ENCODE measurements at places on chromosomes 4 and X.

DNA sequence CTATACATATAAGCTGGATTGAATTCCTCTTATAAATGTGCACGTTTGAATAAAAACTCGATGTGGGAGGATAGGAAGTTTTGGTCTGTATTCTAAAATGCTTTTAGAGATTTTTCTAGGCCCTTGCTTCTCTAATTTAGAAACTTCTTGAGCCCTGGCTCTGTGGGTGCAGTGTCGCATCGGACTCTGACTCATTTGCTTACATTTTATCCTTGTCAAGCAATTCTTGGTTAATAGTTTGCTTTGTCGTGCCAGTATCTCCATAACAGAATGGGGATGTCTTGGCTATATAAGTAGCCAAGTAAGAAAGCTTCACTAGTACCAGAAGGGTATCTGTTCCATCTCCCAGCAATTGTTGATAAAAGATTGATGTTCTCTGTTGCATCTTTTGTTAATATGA, 10.7 kb downstream of the SGMS2 start:
- DNase-seq = no peak

DNA sequence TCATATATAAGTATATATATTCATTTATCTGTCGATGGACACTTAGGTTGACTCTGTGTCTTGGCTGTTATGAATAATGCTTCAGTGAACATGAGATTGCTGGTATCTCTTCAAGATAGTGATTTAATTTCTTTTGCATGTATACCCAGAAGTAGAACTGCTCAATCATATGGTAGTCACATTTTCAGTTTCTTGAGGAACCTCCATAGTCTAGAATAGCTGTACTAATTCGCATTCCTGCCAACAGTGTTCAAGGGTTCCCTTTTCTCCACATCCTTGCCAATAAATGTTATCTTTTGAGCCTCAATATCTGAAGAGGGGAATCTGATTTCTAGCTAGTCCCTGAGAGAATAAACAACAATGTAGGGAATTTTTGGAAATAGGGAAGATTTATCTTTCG, 32.4 kb upstream of the CCNG2 start:
- no peak for DNase-seq

- no peak for DNase-seq
Measured at GRCh38 chrX:110086916-110087484, 84.1 kb downstream of the TMEM164 start.

GRCh38 chr4:3880615-3881120, 114.5 kb downstream of the ADRA2C start:
- DNase-seq = peak; percentile 78

DNA sequence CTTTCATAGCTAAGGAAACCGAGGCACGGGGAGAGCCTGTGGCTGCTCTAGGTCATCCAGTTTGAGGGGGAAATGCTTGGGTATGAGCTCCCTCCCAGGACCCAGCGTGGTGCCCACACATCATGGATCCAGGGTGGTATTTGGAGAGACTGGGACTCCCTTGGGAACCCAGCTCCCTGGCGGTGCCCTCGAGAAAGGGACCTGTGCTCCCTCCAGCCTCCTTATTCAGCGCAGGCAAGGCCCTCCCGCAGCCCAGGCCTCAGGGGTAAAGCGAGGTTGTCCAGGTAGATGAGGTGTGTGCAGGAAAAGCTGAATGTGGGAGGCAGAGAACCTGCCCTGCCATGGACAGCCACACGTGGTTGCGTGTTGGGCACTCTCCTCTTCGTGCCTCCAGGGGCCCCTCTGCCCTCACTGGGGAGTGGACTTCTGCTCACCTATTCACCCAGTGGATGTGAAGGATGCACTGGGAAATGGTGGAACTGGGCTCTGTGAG, 53.8 kb upstream of the GPR78 start:
- DNase-seq = no peak

DNA sequence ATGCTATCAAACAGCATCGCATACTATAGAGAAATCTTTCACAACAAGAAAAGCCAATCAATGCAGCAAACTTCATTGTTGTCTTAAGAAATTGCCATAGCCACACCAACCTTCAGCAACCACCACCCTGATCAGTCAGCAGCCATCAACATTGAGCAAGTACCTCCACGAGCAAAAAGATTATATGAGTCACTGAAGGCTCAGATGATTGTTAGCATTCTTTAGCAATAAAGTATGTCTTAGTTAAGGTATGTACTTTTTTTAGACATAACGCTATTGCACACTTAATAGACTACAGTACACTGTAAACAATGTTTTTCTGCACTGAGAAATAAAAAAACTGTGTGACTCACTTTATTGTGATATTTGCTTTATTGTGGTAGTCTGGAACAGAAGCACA, 37.8 kb upstream of the FUNDC1 start:
- DNase-seq = no peak

DNA sequence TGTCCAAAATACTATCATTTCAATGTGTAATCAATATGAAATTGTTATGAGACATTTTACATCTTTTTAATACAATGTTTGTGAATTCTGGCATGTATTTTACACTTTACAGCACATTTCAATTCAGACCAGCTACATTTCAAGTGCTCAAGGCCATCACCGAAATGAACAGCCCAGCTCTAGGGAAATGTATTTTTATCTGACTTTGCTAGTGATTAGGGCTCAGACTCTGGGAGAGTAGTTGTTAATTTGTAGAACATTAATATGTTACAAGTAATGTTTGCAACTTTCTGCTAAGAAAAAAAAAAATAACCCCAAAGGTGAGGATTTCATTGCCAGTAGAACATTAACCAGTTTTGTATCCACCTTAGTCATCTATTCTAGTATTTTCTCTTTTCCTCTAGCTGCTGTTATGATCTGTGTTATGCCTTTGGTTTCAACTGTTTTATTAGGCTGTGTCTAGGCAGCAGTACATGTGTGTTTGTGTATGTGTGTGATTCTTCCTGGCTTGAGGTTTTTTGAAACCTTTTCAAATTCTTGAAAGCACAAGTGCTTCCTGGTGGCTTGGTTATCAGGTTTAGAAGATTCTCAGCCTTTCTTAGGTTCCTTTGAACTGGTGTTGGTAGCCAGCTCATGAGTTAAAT, 125.9 kb downstream of the NSUN7 start:
- DNase-seq = no peak

DNA sequence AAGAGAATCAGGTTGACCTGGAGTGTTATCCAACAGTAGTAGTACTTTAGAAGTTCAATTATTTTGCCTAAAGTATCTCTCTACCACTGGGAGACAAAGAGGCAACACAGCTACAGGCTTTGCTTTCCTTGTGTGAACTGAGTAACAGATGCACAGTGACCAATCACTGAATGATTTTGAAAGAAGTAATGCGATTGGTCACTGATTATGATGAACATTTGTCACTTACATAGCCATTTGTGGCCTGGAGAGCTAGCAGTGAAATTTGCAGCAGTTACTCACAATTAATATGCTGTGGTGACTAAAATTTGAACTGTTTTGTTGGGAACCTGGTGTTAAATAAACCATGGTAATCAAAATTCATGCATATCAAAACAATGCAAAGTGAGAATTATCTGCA, 508.7 kb upstream of the DIPK2B start:
- DNase-seq = no peak

GRCh38 chr4:20829617-20830357, 129.5 kb downstream of the PACRGL start:
- DNase-seq = no peak

All from memory B cell (primary cell).